ENCODE measurements at places on chromosomes 5 and 9. TPM values are rescaled to one million over a fixed set of nuclear protein-coding genes. Genes with fewer than 3 reads are reported as not detected.

- no peak for DNase-seq
Measured at GRCh38 chr5:150661086-150661485, at the start of gene MYOZ3. Gene MYOZ3 (plus strand): TSS chr5:150661251. CDS start chr5:150662942, 1,691 bp downstream.

DNA sequence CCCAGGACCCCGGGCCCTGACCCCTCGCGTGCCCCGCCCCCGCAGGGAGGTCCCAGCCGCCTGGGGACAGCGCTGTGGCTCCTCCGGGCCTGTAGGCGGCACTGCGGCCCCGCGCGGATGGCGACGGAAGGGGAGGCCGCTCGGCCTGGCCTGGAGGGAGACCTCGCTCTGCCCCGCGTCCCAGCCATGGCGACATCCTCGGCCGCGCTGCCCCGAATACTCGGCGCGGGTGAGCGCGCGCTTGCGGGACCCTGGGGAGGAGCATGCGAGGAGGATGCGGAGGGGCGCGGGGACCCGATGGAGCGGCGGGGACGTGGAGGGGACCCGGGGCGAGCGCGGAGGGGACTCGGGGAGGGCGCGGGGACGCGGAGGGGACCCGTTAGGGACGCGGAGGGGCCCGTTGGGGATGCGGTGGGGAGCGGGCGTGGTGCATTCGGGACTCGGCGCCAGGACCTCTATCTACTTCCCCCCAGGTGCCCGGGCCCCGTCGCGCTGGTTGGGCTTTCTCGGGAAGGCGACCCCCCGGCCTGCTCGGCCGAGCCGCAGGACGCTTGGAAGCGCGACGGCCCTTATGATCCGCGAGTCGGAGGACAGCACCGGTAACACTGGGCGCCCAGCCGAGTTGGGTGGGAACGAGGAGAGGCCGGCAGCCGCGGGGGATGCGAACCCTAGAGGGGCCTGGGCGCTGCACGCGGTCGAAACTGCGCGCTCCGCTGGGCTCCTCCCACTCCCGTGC, at the start of gene MRPS2:
TSS of gene MRPS2 (plus strand) at position 158 of the 736 bp plus-strand sequence. CDS start at position 187, 29 bp downstream.
- DNase-seq: peak; percentile 91

The BARHL1 gene
- not detected for total RNA-seq

DNA sequence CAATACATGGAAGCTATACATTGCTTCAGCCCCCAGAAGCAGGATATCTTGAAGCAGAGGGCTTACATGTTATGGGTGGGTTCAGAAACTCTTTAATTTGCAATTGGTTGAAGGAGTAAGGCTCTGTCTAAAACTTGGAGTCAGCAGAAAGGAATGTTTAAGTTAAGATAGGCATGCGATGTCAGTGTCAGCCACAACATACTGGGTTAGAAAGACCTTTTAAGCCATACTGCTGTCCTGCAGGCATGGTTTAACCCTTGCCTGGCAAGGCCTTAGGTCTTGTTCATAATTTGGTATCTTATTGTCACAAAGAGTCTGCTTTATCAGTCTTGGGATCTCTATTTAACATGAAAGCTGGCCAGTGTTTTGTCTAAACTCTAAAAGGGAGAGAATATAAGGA, 1619.6 kb upstream of the WWC1 start:
- DNase-seq: no peak

- DNase-seq: no peak
Measured at GRCh38 chr9:82180711-82181110, 192.1 kb downstream of the SPATA31D1 start.

The NTNG2 gene
- 10.9 TPM for total RNA-seq

- DNase-seq: no peak
Measured at GRCh38 chr5:176391479-176391878, 2.9 kb downstream of the HIGD2A start.

The RGS7BP gene
- total RNA-seq: not detected

The HTR4 gene
- not detected for total RNA-seq

Data from activated naive CD8-positive, alpha-beta T cell treated with anti-CD3 and anti-CD28 coated beads, Interleukin-2, amount 10 ng/mL, durations not matched to agents 7 days and 5 days (primary cell).